Dermis blood vessel endothelial cell (primary cell): ENCODE measurements at places on chromosomes 3 and 15.

GRCh38 chr15:91894606-91895005, 41.1 kb downstream of the SLCO3A1 start:
- DNase-seq: no peak

DNA sequence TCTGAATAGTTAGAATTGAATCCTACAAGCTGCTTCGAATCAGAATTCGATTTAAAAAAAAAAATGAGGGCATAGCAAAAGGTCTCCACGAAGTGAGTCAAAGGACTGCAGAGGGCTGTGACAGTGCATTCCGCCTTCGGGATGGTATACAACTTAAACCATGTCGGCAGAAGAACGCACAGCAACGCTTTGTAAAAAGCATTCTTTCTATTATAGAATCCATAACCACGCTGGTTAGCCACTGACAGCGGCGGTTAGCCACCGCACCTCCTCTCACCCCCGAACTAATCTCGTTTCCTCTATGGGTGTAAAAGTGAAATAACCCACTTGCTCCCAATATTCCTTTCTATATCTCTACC, 664 bp upstream of the PIK3CA start:
- DNase-seq: peak; percentile 45

DNA sequence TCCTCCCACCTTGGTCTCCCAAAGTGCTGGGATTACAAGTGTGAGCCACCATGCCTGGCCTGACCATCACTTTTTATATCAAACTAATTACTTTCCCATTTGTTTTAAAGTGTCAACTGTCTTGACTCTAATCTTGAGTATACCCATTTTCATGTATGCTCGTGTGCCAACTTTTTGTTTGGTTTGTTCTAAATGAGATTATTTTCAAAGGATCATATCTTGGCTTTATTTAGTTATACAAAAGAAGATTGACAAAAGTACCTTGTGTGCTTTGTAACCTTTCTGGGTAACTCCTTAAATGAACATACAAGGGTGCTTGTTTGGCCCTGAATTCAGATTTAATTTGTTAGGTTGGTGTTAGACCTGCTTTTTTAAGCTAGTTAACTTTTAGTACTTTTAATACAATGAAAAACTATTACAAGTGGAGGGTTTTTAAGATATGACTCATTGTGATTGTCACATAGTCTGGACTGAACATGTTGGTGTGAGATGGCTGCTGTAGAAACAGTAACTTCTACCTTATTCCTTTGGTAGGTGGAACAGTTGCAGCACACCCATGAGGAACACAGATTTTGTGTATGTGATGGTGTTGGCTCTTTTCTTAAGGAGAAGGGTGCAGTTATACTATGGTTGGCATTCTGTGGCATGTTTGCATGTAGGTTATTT, 10.7 kb downstream of the KIF23 start:
- DNase-seq: peak; percentile 7

DNA sequence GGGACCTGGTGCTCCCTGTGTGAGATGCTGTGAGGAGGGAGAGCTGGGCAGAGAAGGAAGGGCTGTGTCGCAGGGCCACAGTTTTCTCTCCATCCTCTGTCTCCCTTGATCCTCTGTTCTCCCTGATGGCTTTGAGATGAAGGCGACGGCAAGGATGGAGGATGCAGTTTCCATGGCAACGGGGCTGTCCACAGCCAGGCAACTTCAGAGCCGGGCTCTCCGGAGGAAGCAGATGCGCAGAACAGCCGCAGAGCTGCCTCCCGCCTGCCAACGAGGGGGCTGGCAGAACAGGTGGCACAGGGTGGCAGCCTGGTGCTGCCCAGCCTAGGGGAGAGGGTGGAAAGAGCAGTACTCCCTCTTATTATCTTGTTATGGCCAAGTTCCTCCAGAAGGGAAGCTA, 9.9 kb upstream of the GRM2 start:
- no peak for DNase-seq

- no peak for DNase-seq
Observed at GRCh38 chr3:71372911-71373637, 210.5 kb downstream of the FOXP1 start.

- peak; percentile 84 for DNase-seq
Observed at GRCh38 chr3:16085884-16086608, 88.4 kb upstream of the GALNT15 start.

DNA sequence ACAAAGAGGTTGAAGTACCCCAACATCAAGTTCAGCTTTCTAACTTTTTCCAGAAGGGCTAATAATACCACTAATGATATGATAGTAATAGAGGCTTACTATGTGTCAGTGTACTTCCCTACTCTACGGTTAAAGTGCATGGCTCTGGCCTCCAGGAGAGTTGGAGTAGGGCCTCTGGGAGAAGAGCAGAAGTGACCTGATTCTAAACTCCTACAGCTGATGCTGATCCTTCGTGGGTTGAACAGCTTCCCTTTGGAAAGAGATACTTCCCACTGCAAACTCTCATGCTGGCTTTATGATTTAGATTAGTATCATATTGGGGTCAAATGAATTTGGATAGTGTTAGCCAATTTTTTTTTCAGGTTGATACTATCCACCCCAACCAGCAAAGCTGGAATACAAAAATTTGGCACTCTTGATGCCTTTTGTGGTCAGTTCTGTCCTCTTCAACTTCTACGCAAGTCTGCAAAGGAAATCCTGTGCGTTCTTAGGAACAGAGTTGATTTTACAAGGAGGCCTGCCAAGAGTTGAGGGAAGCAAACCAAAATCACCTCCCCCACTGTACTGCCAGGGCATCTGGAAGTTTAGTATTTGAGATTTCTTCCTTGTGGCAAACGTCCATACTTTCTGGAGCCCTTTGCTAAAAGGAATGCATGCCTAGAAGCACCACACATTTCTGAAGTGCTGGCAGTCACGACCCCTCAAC, 17.8 kb downstream of the TMEM212 start:
- DNase-seq: peak; percentile 96

DNA sequence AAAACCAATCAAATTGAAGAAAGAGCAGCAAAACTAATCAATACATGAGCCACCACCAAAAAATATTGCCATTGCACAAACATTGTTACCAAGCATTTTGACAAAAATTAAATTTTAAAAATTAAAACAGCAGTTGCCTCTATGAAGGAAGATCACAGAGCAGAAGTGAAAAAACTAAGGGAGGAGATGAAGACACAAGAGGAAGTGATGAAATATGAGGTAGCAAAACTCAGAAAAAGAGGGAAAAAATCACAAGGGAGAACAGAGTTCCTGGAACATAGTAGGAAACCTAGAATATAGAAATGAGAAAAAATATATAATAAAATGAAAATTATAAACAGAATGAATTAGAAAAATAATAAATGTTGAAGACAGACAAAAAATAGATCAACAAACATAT, 7.3 kb upstream of the SERPINI2 start:
- no peak for DNase-seq

DNA sequence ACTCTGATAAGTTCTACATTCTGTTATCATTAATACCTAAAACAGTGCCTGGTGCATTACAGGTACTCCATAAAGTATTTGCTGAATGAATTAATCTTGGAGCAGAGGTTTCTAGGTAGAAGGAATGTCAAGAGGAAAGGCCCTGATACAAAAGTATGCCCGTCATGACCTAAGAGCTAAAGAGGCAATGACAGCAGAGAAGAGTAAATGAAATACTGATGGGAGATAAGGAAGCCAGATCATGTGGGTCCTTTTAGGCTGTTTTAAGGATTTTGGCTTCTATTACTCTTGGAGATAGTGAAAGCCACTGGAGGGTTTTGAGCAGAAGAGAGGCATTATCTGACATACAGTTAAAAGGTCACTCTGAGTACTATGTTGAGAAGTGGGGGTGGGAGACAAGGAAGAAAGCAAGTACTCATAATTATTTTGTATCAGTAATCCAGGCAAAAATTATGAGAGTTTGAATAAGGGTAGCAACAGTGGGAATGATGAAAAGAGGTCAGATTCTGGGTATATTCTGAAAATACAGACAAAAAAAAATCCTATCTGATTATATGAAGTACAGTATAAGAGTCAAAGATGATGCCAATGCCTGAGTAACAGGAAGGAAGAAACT, 48.3 kb downstream of the DENND4A start:
- no peak for DNase-seq

- DNase-seq: no peak
Observed at GRCh38 chr3:197518881-197519421, 36.8 kb downstream of the BDH1 start.

- no peak for DNase-seq
Observed at GRCh38 chr3:112117841-112118571, 15.0 kb downstream of the GCSAM start.

DNA sequence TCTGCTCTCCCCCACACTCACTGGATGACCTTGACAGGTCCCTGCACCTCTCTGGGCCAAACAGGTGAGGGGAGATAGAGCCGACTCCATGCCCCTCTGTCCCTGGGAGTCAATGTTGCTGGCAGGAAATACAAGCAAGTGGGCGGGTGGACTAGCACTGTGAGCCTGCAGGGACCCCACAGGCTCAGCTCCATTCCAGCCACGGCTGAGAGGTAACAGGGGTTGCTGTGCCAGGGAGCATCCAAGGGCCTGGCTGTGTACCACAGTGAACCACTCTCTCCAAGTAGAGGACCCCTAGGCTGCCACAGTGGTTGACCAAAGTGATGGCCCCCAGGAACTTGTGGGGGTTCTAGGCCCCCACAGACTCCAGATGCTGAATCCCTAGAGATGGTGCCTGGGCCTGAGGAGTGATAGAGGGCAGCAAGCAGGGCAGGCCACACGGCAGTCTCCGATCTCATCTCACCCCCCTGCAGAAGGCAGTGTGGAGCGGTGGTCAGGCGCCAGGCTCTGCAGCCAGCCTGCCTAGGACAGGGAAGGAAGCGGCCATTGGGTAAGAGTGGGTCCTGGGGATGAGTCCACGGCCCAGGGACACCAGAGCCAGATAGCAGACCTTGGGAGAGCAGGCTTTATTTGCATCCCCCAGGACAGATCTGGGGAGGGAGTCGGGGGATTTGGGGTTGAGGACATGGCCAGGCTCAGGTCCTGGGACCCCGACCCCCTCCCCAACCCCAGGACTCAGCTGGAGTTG, 3.2 kb downstream of the TNNC1 start:
- DNase-seq: no peak

- DNase-seq: no peak
Observed at GRCh38 chr3:27072810-27073651, 296.2 kb downstream of the NEK10 start.

GRCh38 chr3:66931291-66931690, 66.8 kb upstream of the KBTBD8 start:
- no peak for DNase-seq

DNA sequence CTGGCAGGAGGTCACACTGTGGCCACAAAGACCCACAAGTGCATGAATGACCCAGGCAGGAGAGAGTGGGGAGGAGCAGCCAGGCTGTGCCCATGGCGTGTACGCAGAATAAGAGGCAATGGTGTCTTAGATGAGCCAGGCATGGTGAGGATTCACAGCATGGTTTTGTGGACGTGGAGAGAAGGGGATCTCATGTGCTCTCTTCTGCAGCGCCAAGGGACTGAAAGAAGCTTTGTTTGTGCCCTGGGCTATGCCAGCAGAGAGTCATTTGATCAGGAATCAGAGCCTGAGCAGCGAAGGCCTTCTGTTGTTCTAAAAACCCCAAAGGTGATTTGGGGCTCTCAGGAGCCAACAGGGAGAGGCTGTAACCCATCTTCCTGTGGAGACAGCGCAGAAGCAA, 18.7 kb upstream of the RPP14 start:
- no peak for DNase-seq

DNA sequence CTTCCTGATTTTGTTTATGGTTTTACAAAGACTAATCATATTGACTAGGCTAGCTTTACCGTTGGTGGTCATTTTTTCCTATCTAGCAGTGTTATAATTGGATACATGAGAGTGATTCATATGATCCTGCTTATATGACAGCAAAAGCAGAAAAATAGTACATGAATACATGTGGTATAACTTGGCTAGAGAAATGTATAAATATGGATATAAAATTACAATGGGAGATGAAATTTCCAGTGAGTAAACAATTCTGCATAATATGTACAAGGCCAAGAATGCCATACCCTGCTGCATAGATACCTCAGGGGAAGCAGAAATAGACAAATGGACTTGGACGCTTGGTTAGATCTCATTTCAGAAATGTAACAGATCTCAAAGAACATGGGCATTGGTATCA, 103.1 kb downstream of the DTWD1 start:
- no peak for DNase-seq

DNA sequence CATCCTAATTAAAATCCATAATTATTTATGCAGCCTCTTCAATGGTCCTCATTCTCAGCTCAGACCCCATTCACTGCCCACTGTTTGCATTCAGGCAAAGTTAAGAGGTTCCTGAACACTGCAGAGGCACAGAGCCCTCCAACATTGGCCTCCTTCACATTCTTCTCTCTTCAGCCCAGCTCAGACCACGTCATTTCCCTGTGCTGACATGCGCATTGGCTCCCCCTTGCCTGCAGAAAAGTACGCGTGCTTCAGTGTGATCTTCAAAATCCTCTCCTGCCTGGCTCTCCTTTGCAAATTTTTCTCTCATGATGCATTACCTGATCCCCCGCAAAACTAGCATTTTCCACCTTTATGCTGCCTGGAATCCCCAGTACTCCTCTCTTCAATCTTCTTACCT, 552.3 kb downstream of the NTRK3 start:
- DNase-seq: no peak

GRCh38 chr15:75455424-75455981, 4.0 kb upstream of the SIN3A start:
- DNase-seq: peak; percentile 87

GRCh38 chr15:30043211-30043655, 39.5 kb upstream of the GOLGA8J start:
- peak; percentile 54 for DNase-seq

DNA sequence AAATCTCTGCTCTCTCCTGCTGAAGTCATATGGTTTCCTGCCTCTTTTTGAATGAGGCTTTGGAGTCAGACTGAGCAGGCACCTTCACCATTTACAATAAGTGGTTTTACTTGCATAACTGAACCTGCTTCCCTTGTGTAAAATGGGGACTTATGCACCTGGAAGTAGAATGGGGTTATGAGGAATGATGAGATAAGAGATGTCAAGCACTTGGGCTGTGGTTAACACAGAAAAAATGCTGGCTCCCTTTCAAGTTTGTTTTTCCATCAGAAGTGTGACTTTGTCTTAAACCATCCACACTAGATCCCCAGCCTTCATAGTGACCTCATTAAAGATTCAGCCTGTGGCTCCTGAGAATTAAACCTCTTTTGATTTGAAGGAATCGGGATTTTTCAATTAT, 5.2 kb downstream of the EXOSC7 start:
- no peak for DNase-seq

GRCh38 chr3:195040773-195041520, 230.0 kb downstream of the XXYLT1 start:
- no peak for DNase-seq

GRCh38 chr15:87967951-87968350, 288.6 kb downstream of the NTRK3 start:
- no peak for DNase-seq
